Activated naive CD4-positive, alpha-beta T cell treated with anti-CD3 and anti-CD28 coated beads, Interleukin-2, amount 50 U/mL, for 72 hours (primary cell): ENCODE measurements at places on chromosomes 5 and 9. TPM values are rescaled to one million over a fixed set of nuclear protein-coding genes. Genes with fewer than 3 reads are reported as not detected.

DNA sequence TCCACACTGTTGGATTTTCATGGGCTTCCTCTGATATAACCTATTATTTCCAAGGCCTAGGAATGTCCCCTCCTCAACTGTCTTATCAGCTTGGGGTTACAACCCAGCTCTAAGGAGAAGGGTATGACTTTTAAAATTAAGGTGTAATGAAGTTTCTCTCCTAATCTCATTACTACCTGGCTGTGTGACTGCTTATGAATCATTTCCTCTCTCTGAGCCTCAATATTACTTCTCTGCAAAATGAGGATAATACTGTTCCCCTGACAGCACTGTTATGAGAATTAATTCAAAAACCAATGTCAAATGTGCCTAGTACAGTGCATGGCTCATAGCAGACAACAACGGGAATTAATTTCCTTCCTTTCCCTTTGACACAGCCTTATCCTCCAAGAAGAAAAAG, 118.9 kb downstream of the NR6A1 start:
- no peak for DNase-seq

Gene TEX48
- total RNA-seq: not detected

Gene NDOR1
- total RNA-seq: 48.5 TPM

Gene HRH2
- total RNA-seq: 28.8 TPM

Gene FABP6
- total RNA-seq: not detected

Gene SPINK4
- not detected for total RNA-seq

Gene FAM153A
- total RNA-seq: 87.3 TPM

GRCh38 chr9:15370466-15371447, 51.9 kb upstream of the SNAPC3 start:
- no peak for DNase-seq

- no peak for DNase-seq
Observed at GRCh38 chr9:110183208-110184145, 24.5 kb downstream of the C9orf152 start.

Gene PAIP1
- total RNA-seq: 19.1 TPM

- DNase-seq: no peak
Observed at GRCh38 chr5:158354958-158355357, 496.0 kb upstream of the CLINT1 start.

- no peak for DNase-seq
Observed at GRCh38 chr5:71384706-71385105, 70.7 kb upstream of the BDP1 start.

DNA sequence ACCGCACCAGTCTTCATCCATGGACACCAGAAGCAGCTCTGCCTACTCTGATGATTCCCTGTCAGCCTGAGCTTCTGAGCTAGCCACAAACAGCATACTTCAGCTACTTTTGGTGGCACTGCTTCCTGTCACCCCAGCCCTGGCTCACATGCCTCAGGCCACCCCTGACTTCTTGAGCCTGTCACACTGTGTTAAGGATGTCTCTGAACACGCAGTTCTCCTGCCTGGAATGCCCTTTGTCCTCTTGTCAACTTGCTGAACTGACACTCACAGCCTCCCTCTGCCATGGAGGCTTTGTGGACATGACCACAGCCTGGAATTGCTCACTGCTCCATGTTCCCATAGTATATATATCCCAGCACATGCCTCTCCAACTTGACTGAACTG, 7.2 kb downstream of the MACROH2A1 start:
- no peak for DNase-seq

- DNase-seq: no peak
Observed at GRCh38 chr9:137286975-137287383, 9.5 kb downstream of the TOR4A start.

DNA sequence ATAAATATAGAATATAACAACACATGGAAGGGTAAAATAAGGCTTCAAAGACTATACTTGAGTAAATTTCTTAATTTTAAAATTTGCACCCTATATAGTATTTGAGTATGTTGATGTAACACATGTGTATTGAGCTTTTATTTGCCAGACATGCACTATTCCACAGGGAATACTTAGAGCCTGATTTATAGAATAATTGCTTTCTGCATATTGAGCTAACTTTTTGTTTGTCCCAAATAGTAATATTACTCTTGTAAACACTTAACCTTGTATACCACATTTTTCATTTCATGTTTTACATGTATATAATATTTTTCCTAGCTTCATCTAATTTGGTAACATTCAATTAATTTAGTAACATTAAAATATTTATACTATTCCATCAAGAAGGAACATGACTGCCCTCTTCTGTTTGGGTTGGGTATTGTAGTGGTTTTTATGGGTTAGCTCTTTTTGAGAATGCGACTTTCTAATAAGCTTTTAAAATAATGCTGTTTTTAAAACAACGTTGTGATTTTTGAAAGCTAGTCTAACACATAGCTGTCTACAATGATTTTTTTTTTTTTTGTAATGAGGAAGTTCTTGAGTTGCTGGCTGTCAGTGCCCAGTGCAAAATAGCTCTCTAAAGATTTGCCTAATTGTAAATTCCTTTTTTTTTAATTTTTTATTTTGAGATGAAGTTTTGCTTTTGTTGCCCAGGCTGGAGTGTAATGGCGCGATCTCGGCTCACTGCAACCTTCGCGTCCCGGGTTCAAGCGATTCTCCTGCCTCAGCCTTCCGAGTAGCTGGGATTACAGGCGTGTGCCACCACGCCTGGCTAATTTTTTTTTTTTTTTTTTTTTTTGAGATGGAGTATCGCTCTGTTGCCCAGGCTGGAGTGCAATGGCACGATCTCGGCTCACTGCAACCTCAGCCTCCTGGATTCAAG, 4.8 kb downstream of the SUB1 start:
- no peak for DNase-seq

Gene OGN
- not detected for total RNA-seq

- no peak for DNase-seq
Observed at GRCh38 chr5:40315126-40315525, 364.6 kb upstream of the PTGER4 start.

DNA sequence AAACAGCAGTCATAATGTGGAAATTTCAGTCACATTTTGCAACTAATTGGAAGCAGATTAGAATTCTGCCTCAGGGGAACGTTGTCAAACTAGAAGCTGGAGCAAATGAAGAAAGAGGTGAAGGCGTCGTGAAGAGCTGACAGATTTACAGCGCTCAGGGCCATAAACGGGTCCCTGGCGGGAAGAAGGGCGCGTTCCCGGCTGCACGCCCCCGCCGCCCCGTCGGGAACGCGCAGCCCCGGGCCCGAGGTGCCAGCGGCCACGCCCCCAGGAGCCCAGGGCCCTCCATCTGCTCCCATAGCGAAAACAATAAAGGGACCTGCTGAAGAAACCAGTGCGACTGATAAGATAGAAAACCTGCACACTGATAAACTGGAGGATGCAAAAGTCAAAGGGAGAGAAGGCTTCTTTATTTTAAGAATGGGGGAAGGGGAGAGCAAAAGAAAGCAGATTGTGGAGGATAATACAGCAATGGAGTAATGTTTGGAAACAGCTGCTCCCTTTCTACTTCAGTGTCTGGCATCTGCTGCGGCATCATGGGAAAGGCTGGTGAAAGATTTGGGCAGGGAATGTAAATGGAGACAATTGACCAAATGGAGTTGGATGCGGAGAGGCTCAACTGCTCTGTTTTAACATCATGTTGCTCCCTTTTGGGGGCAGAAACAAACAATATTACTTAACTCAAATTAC, 11.1 kb downstream of the ZNF608 start:
- no peak for DNase-seq

- no peak for DNase-seq
Observed at GRCh38 chr5:68817632-68818031, 276.2 kb upstream of the SLC30A5 start.

DNA sequence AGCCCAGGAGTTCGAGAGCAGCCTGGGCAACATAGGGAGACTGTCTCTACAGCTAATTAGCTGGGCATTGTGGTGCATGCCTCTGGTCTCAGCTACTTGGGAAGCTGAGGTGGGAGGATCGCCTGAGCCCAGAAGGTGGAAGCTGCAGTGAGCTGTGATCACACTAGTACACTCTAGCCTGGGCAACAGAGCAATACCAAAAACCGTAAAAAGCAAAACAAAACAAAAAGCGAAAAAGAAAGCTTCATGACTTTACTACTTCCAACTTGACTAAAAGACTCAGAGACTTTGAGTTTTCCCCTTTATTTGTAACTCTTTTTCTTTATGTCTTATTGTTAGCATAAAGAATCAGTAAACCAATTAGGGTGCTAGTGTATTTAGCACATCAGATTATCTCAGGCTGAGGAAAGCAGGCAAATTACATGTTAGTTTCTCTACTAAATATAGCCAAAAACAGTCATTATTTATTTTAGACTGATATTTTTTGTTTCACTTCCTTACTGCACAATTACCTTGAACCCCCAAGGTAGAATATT, 5.4 kb downstream of the RAD17 start:
- no peak for DNase-seq

Gene SERF1A
- total RNA-seq: 4.9 TPM

DNA sequence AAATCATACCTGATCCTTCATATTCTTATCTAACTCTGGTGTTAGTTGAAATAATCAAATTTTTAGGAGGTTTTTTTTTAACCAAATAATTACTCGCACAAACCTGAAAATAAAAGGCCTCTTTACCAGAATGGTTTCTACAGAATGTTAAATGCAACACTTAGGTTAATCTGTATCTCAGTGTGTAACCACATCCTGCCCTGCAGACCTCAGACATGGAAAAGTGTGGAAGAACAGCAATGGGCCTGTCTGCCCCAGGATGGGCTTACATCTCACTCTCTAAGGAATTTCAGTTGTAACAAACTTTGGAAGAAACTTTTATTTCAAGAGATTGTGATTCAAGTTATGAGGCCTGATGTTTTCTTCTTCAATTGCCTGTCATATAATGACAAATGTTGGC, 32.5 kb upstream of the MIER3 start:
- no peak for DNase-seq

GRCh38 chr5:14420101-14420811, 161.3 kb upstream of the OTULINL start:
- DNase-seq: no peak

Gene CRB2
- total RNA-seq: 0.14 TPM

GRCh38 chr5:175202463-175203068, 241.4 kb downstream of the DRD1 start:
- DNase-seq: no peak

Gene IL5
- total RNA-seq: not detected

Gene ARHGEF37
- total RNA-seq: 0.41 TPM

Gene GABRA1
- total RNA-seq: not detected

- DNase-seq: no peak
Observed at GRCh38 chr9:21205204-21205603, 1.7 kb downstream of the IFNA10 start.

DNA sequence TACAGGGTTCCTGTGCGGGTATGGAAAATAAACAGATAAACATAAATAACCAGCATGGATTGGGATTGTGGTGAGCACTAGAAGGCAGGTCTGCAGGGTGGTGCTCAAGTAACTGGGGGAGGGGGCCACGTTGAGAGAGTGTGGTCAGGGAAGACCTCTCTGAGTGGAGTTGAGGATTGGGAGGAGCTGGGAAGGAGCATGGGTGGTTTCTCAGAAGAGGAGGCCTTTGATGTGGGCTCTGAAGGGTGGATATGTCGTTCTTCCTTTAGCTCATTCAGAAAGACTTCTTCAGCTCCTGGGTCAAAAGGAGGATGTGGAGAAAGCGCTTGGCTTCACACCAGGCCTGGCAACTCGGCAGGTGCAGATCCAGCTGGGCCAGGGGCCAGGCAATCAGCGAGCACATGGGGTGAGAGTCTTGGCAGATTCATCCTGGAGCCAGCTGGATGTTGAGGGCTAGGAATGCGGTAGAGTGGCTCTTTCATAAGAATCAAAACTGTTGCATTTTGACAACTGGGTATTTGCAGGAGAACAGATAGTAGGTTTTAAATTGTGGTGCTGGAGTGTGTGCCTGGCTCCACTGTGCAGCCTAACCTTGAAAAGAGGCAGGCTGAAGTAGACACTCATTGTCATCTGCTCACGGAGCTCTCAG, 71.7 kb downstream of the PCSK5 start:
- DNase-seq: no peak

GRCh38 chr5:62680121-62680520, 101.5 kb downstream of the LRRC70 start:
- DNase-seq: no peak

GRCh38 chr5:14528115-14528514, 53.5 kb upstream of the OTULINL start:
- DNase-seq: no peak

Gene PCDHB14
- not detected for total RNA-seq

- DNase-seq: no peak
Observed at GRCh38 chr5:103573411-103573810, 10.8 kb upstream of the NUDT12 start.

Gene MATR3
- 182 TPM for total RNA-seq

DNA sequence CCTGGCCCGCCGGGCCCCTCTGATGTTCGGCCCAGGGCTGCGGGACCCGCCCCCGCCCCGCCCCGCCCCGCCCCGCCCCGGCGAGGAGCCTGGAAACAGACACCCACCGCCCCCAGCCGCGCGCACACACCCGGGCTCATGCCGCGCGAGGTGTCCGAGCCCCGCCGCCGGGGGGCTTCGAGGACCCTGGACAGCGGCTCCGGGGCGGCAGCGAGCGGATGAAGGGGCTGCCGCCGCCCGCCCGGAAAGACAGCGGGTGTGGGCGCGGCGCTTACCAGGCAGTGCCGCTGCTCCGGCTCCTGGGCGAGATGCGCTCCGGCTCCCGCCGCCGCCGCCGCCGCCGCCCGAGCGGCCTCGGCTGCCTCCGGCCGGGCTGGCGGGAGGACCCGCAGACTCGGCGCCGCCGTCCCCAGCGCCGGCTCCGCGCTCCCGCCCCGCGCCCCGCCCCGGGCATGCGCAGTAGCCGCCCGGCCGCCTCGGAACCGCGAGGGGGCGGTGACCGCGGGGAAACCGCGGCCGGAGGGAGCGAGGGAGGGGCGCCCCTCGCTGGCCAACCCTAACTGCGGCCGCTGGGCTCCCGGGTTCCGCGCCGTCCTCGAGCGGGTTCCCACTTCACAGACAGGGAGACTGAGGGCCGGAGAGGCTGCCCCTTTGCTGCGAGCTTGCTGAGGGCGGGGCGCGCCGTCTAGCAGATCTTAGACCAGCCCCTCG, at the start of gene GPRIN1:
TSS of gene GPRIN1 (minus strand) at position 433 of the 711 bp plus-strand sequence. CDS start 10,322 bp downstream, outside the sequence.
- DNase-seq: peak; percentile 82

- DNase-seq: no peak
Observed at GRCh38 chr5:63959177-63959982, 2.9 kb downstream of the HTR1A start.

DNA sequence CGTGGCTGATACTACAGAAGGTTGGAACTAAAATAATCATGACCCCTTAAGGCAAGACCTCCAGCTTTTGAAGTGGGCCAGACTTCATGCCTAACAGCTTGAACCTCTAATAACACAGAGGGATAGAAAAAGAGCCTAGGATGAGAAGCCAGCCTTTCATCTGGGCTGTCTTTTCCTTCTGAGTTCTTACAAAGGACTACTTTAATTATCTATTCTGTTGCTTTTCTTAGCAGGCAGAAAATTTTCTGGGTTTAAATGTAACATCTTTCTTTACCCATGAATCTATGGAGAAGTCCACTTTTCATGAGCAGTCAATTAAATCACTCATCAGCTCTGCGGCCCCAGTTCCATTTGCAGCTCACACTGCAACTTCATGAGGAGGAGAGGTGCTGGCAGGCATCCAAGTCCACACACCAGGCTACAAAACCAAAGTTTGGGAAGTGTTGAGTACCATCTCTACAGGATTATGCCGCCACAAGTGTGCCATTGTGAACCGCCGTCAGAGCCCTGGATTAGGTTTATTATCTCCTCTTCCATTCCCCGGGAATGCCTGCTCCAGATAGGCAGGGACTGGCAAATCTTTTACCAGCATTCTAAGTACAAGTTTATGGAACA, 192.0 kb downstream of the TLE4 start:
- DNase-seq: no peak

GRCh38 chr5:109099081-109099480, 310.7 kb downstream of the PJA2 start:
- no peak for DNase-seq
